ENCODE measurements at places on chromosomes 7 and 10.

DNA sequence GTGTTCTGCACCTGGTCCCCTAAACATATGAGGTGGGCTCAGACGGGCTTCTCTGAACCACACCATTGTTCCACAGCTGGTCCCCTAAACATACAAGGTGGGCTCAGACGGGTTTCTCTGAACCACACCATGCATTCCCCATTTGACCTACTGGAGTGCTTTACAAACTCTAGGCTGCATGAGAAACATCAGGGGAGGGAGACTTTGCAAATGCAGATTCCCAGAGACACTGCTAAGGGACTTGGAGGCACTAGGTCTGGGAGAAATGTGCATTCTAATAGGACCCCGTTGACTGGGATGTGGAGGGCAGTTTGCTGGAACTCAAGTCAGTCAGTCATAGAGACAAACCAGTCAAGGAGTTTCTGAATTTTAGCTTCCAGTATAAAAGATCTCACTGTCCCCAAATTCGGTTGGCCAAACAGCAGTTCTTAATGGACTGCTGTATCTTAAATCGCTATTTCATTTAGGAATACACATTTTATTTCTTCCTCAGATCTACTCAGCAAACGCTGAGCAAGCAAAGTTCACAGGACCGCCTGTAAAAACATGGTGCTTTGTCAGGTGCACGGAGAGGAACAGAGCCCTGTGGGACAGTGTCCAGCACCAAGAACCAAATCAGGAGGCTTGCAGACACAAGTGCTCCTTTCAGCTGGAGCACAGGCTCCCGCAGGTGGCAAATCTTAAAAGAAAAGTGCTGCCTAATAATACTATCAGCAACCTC is 198.8 kb downstream of the SFMBT2 start:
- H3K27me3 ChIP-seq = peaks cover 2% of the 10 kb centered on the region
- no peaks in the 10 kb centered on the region for H3K4me1 ChIP-seq
- DNase-seq = no peak
- no peak overlapping the region for H3K4me3 ChIP-seq
- H3K36me3 ChIP-seq = peaks cover 50% of the 10 kb centered on the region

DNA sequence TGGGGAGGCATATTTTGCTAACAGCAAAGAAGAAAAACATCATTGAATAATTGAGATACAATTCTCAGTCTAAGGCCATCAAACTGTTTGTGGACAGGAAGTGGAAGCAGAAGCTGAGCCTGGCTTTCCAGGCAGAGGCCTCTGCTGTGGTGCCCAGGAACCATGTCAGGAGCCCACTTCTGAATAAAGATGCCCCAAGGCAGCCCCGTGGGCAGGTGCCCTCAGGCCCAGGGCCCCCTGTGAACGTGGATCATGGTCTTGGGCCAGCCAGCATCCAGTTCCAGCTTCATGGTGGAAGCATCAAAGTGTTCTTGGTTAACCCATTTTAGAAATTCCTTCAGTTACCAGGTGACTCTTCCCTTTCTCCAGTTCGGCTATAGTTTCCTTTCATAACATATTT is 346.8 kb downstream of the PTPRN2 start:
- no peaks in the 10 kb centered on the region for H3K36me3 ChIP-seq
- H3K27me3 ChIP-seq = peaks cover 4% of the 10 kb centered on the region
- no peak overlapping the region for H3K4me3 ChIP-seq
- no peaks in the 10 kb centered on the region for H3K4me1 ChIP-seq
- H3K27ac ChIP-seq = no peak overlapping the region

GRCh38 chr10:84846658-84847316 is 518.4 kb downstream of the CCSER2 start:
- peak; percentile 22 for DNase-seq
- H3K27ac ChIP-seq = no peak overlapping the region
- H3K4me1 ChIP-seq = peaks cover 19% of the 10 kb centered on the region
- H3K4me3 ChIP-seq = no peak overlapping the region
- H3K36me3 ChIP-seq = no peaks in the 10 kb centered on the region

DNA sequence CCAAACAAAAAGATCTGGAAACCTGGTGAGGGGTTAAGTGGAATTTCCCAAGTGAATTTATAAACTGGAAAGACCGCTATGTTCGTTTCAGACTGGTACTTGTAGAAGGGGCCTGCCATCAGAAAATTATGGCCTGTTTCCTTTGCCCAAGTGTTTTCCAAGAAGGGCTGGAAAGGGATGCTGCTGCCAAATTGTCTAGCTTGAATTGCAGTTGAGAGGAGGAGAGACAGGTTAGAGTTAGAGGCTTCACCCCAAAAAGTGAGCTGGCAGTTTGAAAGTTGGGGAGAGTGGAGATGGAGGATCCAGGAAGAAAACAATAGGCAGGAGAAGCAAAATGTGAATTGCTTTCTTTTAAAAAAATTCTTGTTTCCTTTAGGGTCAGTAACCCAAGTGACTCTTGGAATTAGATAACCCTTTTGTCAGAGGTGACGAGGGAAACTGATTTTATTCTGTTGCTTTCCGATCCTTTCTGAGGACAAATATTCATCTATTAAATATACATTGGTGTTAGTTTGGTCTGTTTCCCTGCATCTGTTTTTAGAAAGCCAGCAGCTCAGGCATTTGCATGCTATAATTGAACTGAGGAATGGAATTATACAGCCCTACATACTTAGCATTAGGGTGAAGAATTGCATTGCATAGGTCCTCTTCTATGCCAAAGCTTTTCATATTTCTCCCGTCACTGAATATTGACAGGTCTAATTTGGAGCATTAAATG is 82.5 kb upstream of the PRR15 start:
- no peaks in the 10 kb centered on the region for H3K27me3 ChIP-seq
- no peak overlapping the region for H3K4me3 ChIP-seq
- H3K4me1 ChIP-seq = peaks cover 43% of the 10 kb centered on the region
- no peaks in the 10 kb centered on the region for H3K36me3 ChIP-seq
- no peak overlapping the region for H3K27ac ChIP-seq

GRCh38 chr10:33382921-33383713 is 48.6 kb upstream of the NRP1 start:
- H3K4me3 ChIP-seq = no peak overlapping the region
- DNase-seq = no peak
- no peaks in the 10 kb centered on the region for H3K36me3 ChIP-seq
- H3K4me1 ChIP-seq = peaks cover 22% of the 10 kb centered on the region

GRCh38 chr7:41629711-41630111 is 73.2 kb downstream of the INHBA start:
- H3K27me3 ChIP-seq = peaks cover 4% of the 10 kb centered on the region
- peaks cover 8% of the 10 kb centered on the region for H3K4me1 ChIP-seq
- no peak overlapping the region for H3K27ac ChIP-seq
- H3K36me3 ChIP-seq = no peaks in the 10 kb centered on the region

DNA sequence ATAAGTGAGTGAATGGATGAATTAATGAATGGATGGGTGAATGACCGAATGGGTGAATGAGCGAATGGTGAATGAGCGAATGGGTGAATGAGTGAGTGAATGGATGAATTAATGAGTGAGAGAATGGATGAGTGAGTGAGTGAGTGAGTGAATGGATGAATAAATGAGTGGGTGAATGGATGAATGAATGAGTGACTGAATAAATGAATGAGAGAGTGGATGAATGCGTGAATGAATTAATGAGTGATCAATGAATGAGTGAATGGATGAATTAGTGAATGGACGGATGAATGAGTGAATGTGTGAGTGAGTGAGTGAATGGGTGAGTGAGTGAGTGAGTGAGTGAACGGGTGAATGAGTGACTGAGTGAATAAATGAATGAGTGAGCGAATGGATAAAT is 49.5 kb upstream of the HMX3 start:
- no peak for DNase-seq
- H3K4me3 ChIP-seq = no peak overlapping the region
- no peaks in the 10 kb centered on the region for H3K36me3 ChIP-seq

DNA sequence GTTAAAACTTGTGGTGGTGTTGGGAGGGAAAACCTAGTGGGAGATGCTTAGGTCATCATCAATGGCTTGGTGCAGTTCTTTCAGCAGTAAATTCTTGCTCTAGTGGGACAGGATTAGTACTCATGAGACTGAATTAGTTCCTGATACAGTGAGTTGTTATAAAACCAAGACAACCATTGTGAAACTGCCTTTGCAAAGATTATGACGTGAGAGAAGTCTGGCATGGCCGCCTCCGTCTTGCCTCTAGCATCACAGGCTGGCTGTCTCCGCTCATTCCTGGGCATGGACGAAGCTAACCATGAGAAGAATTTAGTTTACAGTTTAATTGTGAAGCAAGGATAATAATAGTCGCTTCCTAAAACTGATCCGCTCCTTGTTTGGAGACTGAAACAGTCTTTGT is 186.4 kb downstream of the KIF20B start:
- no peak for DNase-seq
- peaks cover 3% of the 10 kb centered on the region for H3K27me3 ChIP-seq
- H3K4me3 ChIP-seq = no peak overlapping the region
- H3K27ac ChIP-seq = no peak overlapping the region
- peaks cover under 1% of the 10 kb centered on the region for H3K36me3 ChIP-seq

GRCh38 chr10:45286980-45287379 is 28.4 kb downstream of the OR13A1 start:
- no peak overlapping the region for H3K27ac ChIP-seq
- no peaks in the 10 kb centered on the region for H3K27me3 ChIP-seq
- H3K4me1 ChIP-seq = no peaks in the 10 kb centered on the region
- H3K4me3 ChIP-seq = no peak overlapping the region
- no peak for DNase-seq

GRCh38 chr7:112854169-112854568 is 64.0 kb upstream of the TMEM168 start:
- H3K36me3 ChIP-seq = peaks cover 59% of the 10 kb centered on the region
- no peak overlapping the region for H3K27ac ChIP-seq
- DNase-seq = no peak

- H3K36me3 ChIP-seq = no peaks in the 10 kb centered on the region
- no peak overlapping the region for H3K4me3 ChIP-seq
- no peak for DNase-seq
- H3K4me1 ChIP-seq = peaks cover 42% of the 10 kb centered on the region
Observed at GRCh38 chr7:26549281-26549944, 257.8 kb downstream of the SNX10 start.

- H3K36me3 ChIP-seq = peaks cover 22% of the 10 kb centered on the region
- no peak overlapping the region for H3K27ac ChIP-seq
- H3K4me3 ChIP-seq = no peak overlapping the region
- no peak for DNase-seq
- peaks cover 48% of the 10 kb centered on the region for H3K4me1 ChIP-seq
Observed at GRCh38 chr10:11529276-11529903, 82.1 kb downstream of the USP6NL start.

DNA sequence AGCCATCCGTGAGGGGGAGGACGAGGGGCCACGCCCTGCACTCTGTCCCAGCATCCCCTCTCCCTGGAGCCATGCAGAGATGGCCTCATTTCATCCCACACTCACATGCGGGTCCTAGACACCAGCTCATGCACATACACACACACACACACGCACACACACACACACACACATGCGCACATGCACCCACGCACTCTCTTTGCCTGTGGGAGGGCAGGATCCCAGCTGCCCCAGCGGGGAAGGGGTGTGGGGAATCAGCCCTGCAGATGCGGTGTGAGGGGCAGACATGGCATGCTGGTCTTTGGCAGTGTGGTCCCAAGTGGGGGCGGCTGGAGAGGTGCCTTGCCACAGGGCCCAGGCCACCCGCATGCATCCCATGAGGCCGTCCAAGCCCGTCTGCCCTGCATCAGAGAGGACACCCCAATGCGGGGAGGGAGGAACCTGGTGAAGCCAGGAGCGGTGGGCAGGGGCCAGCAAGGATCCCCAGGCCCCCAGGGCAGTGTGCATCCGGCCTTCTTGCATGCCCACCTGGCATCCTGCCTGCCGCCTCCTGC is 68.1 kb downstream of the LHPP start:
- no peaks in the 10 kb centered on the region for H3K36me3 ChIP-seq
- H3K27ac ChIP-seq = no peak overlapping the region
- H3K4me3 ChIP-seq = no peak overlapping the region
- peaks cover 3% of the 10 kb centered on the region for H3K27me3 ChIP-seq

GRCh38 chr7:158111049-158111751 is 476.4 kb downstream of the PTPRN2 start:
- H3K27ac ChIP-seq = no peak overlapping the region
- peaks cover 12% of the 10 kb centered on the region for H3K4me1 ChIP-seq
- peaks cover 6% of the 10 kb centered on the region for H3K27me3 ChIP-seq
- DNase-seq = no peak

Measured in nephron progenitor cell (in vitro differentiated cells).